ENCODE measurements at places on chromosomes 6 and 20.

DNA sequence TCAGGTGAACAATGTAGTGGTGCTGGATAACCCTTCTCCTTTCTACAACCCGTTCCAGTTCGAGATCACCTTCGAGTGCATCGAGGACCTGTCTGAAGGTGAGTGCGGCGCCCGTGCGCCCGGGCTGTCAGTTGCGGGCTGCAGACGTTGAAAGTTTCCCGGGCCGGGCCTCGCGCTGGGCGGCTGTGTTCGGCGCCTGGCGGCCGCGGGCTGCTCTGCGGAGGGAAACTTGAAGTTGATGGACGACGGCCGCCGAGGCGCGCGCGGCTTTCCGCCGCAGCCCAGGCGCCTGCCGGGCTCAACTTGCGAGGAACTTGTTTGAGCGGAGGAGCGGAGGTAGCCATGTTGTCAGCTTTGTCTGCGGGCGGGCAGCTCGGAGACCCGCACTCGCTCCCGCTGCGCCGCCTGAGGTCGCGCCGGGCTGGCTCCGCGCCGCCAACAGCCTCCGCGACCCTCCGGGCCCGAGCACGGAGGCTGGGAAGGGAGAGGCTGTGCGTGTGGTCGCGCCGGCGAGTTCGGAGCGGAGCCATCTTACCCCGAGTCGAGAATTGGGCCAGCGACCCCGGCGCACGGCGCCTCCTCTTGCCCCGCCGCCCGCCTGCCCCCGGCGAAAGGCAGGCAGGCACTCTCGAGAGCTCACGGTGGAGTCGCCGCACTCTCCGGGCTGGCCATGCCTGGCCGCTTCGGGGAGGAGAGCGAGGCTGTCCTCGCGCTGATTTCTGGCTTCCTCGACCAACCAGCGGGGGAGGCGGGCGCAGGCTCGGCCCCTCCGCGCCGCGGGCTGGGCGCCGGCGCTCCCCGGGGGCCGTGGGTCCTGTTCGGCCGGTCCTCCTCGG, 691 bp downstream of the ASF1A start:
- DNase-seq: peak; percentile 61

DNA sequence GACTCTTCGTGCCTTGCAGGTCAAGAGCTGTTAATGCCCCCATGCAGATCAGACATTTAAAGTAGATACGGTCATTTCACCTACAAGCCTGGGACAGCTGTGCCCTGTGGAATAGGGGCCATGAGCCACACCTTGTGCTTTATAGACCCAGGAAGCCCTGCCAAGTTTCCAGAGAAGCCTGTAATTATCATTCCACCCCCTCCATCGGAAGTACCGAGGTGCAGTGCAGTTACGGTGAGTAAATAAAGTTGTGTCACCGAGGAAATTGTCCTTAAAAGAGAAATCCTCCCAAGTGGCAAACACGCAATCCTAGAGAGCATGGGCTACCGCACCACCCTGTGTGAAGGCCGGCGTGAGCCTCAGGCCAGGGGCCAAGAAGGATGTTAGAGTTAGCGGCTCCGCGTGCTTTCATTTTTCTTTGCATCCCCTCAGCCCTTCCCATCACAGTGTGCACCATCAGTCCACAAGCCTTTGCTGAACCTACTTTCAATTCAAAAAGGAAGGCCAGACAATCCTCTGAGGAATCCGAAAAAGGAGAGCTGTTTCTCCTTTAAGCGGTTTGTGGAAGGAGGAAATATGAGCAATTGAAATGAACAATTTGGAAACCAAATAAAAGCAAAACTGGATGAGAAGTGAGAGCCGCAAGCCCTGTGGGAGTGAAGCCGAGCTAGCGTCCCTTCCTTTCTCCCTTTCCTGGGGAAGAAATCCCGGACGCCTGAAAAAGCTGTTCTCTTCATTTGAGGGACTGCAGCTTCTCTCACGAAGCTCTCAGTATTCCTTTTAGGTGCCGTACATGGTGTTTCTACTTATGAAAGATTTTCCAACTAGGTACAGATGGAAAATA, 183.3 kb upstream of the PDE10A start:
- DNase-seq: no peak

GRCh38 chr6:70131528-70131927, 171.4 kb downstream of the COL9A1 start:
- DNase-seq: no peak

GRCh38 chr6:150395388-150396009, 26.7 kb downstream of the IYD start:
- peak; percentile 36 for DNase-seq

- peak; percentile 22 for DNase-seq
Measured at GRCh38 chr20:62583424-62583920, 58.8 kb upstream of the SLCO4A1 start.

- no peak for DNase-seq
Measured at GRCh38 chr6:25219216-25219916, 59.8 kb upstream of the CARMIL1 start.

GRCh38 chr6:34231566-34232336, 4.9 kb upstream of the HMGA1 start:
- no peak for DNase-seq

DNA sequence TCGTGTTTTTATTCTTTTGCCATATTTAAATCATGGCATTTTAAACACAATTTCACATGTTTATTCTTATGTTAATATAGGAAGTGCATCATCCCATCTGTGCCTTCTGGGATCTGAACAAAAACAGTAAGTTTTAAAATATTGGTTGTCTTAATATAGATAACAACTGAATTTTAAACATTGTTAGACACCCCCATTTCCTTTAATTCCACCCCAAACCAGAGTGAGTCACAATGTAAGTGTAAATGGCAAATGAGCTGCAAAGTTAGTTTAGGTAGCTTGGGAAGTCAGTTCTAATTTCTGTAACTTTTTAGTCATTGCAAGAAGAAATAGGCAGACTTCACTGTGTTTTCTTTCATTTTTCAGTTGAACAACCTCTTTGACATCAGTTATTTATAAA, 108.0 kb downstream of the ADGRG6 start:
- DNase-seq: no peak

GRCh38 chr6:75603106-75603420, 1.4 kb downstream of the SENP6 start:
- DNase-seq: no peak

Measured in globus pallidus (tissue), 1 donor.